ENCODE measurements at places on chromosomes 1 and 21.

DNA sequence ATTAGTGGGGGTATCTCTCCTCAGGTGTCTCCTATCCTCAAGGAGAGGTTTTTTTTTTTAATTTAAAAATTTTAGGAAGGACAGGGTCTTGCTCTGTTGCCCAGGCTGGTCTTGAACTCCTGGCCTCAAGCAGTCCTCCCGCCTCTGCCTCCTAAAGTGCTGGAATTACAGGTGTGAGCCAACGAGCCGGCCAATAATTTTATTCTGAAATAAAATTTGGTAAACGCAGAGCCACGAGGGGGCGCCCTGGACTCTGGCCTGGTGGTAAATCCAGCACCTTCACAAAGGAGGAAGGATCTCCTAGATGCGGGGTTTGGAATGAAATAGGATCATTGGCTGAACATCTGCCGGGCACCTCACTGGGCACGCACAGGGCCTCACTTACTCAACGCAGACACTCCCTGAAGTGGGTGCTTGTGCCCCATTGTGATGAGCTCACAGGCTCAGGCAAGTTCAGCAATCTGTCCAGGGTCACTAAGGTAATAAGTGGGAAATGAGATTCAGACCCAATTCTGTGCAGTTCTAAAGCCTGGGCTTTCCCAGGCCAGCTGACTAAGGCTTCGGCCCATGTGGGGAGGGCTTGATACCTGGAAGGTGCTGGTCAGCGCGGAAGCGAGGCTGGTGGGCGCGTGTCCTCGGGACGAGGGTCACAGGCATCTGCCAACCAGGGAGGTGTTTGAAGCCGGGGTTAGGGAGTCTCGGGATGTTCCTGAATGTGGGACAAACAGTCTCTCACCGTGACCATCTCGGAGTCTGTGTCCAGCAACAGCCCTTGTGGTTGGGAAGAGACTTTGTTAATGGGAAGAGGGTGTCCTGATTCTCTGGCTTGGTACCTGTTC lies 32.7 kb upstream of the ETV3 start:
- peak; percentile 71 for DNase-seq

GRCh38 chr1:29967261-29967660 lies 730.9 kb downstream of the PTPRU start:
- no peak for DNase-seq

- DNase-seq: no peak
Measured at GRCh38 chr1:241899210-241899609, 51.2 kb downstream of the EXO1 start.

DNA sequence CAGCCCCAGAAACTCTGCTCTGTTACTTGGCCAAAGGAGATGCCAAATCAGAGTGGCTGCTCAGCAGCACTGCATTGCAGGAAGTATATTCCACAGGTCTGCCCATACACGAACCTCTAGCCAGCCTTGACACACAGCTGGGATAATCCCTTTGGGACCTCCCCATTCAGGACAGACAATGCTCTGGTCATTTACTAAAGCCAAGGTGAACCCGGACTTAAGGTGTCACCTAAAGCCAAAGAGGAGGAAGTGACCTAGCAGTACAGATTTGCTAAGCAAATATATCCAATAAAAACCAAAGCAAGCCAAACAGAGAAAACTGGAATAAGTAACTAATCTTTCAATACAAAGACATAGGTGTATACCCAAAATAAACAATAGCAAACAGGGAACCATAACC lies 27.7 kb downstream of the COPA start:
- DNase-seq: no peak

GRCh38 chr1:30381266-30381665 lies 342.1 kb downstream of the MATN1 start:
- no peak for DNase-seq

DNA sequence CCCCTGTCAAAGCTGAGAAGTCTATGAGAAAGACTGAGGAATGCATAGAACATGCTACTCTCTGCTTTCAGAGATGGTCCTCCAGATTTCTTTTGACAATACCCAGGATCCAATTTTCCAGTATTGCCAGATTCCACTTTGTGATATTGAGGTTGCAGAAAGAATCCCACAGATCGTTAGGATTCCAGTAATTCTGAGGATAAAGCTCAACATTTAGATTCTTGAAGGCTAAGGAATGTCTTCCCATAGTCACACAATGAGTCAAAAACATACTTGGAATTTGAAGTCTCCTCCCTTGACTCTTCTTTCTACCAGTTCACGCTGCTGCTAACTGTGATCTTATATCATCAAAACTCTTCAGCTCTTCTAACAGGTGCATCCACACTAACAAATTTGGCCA lies 57.1 kb downstream of the TNFSF18 start:
- no peak for DNase-seq

- DNase-seq: peak; percentile 39
Measured at GRCh38 chr1:65527190-65527589, 106.7 kb downstream of the LEPR start.

GRCh38 chr1:184701816-184702215 lies 52.8 kb downstream of the EDEM3 start:
- DNase-seq: no peak

DNA sequence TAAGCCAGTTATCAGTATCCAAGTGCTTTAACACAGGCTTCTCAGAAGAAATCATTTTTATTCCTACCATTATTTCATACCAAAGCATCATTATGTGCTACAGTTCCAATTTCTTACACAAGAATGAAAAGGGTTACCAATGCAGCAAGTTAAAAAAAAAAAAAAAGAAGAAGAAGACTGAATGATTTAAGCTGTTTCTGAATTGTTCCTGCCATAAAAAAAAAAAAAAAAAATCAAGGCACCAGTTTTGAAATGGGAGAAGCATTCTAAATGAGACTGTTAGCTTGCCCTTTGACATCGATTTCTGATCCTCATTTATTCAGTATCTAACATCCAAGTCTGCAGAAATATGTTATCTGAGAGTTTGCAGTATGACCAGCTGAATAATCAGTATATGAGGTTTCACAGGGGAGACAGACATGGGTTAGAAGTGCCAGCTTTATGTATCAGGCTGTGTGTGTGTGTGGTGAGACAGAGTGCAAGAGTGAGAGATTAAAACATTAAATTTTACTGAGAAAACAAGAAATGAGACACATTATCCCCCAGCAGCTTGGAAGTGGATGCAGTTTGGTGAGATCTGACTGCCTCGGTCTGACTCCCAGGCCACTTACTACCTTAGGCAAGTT lies 105.8 kb downstream of the COLGALT2 start:
- no peak for DNase-seq

DNA sequence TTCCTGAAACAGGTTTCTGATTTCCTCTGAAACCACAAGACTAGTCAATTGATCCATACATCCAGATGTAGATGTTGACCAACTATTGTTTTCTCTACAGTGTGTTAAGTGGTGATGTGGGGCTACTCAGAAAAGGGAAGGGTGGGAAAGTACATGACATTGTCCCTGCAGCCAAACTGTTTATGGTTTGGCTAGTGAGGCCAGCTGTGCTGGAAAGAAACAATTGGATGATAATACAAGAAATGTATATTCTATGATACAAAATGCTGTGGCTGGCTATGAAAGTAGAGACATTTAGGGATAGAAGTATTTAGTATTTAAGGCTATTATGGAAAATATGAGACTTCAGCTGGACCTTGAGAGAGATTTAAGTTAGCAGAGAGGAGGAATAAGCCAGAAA lies 244.5 kb downstream of the ADGRL2 start:
- no peak for DNase-seq

- no peak for DNase-seq
Measured at GRCh38 chr1:71572038-71572437, 491.2 kb upstream of the ZRANB2 start.

GRCh38 chr1:177848577-177848976 lies 121.3 kb downstream of the SEC16B start:
- DNase-seq: no peak

- DNase-seq: no peak
Measured at GRCh38 chr1:62397301-62397700, 39.5 kb upstream of the USP1 start.

- no peak for DNase-seq
Measured at GRCh38 chr1:172883387-172883791, 167.4 kb downstream of the TNFSF18 start.

DNA sequence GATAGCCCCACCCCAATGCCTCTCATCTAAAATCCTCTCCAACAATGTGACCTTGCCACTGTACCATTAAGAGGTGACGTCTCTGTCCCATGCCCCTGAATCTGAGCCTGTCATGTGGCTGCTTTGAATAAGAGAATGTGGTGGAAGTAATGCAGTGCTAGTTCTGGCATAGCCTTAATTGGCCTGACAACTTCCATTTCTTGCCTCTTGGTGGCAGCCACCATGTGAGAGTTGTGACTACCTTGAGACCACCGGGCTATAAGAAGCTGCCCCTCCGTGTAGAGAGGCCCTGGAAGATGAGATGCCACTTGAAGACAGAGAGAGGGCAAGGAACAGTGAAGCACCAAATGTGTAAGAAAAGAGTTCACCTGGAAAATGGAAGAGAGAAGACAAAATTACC lies 95.4 kb downstream of the POFUT2 start:
- no peak for DNase-seq

DNA sequence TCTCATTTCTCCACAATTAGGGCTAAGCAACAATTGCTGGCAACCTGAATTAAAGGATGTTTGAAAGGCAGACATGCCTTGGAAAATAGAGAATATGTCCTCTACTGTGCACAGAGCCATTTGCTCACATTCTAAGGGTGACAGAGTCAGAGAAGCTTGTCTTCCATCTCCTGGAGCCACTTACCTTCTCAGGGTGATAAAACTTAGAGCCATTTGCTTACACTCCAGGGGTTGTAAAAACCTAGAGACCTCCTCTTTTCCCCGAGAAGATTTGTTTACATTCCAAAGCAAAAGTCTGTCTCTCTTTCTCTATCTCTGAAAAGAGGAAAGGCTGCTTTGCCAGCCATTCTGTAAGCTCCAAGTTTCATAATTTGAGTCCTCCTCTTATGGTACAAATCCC lies 61.3 kb downstream of the LBR start:
- no peak for DNase-seq

DNA sequence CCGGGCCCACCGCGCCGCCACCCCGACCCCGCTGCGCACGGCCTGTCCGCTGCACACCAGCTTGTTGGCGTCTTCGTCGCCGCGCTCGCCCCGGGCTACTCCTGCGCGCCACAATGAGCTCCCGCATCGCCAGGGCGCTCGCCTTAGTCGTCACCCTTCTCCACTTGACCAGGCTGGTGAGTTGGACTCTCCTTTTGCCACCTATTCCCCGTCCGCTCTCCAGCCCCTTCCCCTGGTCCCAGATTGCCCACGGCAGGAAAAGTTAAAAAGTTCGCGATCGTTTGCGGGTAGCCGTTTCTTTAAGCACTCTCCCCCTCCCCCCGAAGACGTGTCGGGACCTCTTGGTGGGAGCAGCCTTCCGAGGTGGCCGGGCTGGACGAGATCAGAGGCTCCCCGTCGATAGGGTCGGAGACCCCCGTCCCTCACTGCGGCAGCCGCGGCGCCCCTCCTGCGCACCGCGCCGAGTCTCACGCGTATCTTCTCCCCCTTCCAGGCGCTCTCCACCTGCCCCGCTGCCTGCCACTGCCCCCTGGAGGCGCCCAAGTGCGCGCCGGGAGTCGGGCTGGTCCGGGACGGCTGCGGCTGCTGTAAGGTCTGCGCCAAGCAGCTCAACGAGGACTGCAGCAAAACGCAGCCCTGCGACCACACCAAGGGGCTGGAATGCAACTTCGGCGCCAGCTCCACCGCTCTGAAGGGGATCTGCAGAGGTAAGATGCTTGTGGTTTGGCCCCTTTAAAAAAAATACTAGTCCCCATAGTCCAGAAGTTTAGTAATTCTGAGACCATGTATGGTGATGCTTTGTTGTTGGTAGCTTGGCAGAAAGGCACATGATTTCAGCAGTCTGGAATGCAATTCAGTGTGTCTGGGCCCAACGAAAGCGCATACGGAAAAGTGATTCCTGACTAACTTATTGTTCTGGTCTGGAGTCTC lies 576 bp downstream of the CCN1 start:
- DNase-seq: peak; percentile 92

DNA sequence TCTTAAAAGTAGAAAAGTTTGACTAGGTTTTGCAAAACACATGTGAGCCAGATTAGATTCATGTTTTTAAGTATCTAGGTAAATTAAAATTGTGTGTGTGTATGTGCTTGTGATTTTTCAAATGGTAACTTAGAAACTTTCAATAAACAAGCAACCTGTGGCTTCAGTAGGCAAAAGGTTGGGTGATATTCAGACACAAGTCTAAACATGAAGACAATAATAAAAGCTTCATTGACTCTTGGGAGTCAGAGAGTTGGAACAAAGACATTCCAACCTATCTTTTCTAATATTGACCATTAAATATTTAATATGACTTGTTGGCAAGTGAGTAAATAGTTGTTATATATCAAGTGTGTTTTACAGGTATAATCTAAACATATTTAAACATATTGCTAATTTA lies 1049.6 kb upstream of the ADGRL4 start:
- no peak for DNase-seq

- no peak for DNase-seq
Measured at GRCh38 chr1:53077599-53077965, 15.6 kb downstream of the PODN start.

GRCh38 chr1:211610779-211611556 lies 32.0 kb upstream of the SLC30A1 start:
- peak; percentile 68 for DNase-seq
